ENCODE measurements at places on chromosomes 12 and 14.

DNA sequence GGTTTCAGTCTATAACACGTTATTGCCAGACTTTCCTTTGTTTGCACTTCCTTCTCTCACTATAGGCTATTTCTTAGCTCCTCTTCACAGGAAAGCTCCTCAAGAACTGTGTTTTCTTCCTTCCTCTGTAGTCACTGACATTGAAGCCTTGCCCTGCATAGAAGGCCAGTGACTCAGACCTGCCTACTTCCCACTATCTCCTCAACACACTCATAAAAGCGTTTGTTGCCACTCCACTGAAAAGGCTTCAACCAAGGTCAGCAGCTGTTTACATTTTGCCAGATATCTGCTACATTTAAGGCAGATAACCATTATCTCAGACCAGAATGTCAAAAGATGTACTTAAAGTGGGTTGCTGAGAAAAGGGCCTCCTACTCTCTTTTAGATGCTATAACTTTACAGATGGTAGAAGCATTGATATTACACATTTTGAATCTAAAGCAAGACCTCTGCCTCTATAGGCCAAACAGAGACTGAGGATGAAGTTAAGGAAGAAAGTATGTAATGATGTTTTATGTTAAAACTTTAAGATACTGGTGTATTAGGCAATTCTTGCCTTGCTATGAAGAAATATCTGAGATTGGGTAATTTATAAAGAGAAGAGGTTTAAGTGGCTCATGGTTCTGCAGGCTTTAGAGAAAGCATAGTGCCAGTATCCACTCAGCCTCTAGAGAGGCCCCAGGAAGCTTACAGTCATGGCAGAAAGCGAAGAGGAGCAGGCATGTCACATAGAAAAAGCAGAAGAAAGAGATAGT, 233.3 kb upstream of the FLRT2 start:
- DNase-seq, result no peak

- no peak for DNase-seq
Observed at GRCh38 chr12:10012630-10013330, 2.4 kb downstream of the CLEC12B start.

DNA sequence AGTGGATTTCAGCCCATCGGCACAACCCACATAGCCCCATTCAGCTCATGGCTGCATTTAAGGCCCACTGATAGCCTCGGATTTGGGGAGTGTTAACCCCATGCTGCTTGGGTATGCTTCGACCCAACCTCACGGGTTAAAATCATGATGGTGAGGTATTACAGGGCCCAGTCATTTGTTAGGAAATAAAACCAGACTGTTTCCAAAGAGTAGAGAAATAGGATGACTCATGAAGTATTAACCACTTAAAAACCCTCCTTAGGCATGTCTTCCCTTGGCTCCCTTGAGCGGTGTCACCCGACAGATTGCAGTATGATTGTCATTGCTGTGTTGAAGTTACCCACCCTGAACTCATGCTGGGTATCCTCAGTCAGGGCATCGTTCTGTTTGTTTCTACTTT, 289.1 kb downstream of the CACNA1C start:
- no peak for DNase-seq

GRCh38 chr12:49345825-49346658, 646 bp upstream of the DNAJC22 start:
- no peak for DNase-seq

DNA sequence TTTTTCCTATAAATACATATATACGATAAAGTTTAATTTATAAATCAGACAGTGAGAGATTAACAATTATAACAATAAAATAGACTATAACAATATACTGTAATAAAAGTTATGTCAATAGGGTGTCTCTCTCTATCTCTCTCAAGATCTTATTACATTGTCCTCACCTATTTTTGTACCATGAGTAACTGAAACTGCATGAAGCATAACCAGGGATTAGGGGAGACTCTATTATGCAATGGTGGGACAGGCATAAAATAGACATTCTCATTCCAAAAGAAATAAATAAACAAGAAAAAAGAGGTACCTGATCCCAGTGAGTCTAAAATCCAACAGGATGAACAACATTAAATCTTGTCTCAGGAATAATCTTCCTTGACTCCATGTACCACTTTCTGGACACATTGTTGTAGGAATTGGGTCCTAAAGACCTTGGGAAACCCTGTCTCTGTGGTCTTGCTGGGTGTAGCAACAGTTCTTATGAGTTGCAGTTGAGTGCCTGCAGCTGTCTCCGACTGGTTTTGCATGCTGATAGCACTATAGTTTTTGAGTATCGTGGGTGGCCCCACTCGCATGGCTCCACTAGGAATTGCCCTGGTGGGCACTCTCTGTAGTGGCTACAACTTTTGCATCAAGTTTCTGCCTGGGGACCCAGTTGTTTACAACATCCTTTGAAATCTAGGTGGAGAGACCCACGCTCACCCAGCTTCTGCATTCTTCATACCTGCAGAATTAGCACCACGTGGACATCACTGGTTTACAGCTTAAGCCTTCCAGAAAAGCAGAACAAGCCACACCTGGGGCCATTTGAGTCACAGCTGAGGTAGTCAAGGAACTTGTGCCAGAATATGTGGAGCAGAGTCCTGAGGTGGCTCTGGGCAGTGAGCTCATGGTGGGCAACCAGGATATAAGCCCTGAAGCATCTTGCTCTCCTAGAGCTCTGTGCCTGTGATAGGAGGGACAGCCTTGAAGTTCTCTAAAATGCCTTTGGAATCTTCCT, 204.7 kb downstream of the KITLG start:
- DNase-seq, result no peak

DNA sequence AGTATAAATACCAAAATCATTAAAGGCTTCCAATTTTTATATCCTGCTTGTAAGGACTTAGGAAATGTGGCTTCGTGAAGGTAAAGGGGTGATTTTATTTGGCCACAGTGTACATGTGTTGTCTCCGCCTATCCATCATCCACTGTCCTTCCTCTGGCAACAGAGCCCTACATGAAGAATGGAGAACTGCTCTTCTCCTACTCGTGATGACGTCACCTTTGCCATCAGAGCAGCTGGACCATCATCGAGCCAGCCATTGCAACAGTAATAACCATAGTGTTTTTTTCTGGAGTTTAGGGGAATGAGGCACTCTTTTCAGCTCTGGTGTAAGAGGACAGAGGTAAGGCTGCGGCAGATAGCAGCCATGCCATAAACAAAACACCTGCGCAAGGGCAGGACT, 19.2 kb downstream of the ITPR2 start:
- no peak for DNase-seq

DNA sequence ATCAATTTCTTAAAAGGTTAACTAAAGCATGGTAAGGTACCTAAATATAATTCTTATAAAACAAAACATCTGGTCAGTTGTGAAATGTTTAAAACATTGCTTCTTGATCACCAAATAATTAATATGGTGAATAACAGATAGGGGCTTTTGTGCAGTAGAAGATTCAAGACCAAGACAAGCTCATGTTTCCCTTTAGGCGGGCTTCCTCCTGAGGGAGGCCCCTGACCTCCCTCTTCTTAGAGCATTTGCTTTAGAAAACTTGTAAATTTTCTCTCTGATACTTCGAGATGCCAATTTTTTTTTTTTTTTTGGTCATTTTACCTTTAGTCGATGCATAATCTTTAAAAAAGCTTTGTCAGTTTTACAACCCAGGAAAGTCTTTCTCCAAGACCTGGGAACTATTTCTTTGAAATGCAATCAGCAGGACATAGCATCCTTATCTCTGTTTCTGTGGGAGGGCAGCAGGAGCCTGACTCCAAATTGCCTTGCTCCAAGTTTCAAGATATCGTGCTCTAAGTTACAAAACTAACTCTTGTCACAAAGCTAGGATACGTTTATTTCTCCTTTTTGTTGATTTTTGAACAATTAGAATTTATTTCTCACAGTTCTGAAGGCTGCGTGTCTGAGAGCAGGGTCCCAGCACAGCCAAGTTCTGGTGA, 66.6 kb upstream of the BICD1 start:
- DNase-seq, result no peak

DNA sequence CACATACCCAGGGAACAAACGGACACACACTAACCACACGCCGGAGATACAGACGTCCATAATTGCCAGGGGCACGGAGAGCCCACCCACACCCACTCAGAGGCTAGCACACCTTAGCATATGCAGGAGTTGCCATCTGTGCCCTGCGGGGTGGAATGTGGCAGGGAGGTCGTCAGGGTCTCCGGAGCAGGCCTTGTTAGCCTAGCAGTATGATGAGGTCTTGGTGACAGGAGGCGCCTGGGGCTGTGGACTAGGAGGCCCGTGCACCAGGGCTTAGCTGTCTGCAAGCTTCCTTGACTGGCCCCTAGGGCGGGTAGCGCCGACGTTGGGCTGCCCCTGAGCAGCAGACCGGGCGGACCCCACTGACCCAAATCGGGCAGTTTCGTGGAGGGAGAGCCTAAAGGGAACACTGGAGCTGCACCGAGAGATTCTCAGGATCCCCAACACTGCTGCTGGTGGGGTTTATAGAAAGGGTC, 10.0 kb downstream of the STAC3 start:
- DNase-seq, result no peak

- DNase-seq, result no peak
Observed at GRCh38 chr14:74541225-74541624, 47.7 kb downstream of the ISCA2 start.

DNA sequence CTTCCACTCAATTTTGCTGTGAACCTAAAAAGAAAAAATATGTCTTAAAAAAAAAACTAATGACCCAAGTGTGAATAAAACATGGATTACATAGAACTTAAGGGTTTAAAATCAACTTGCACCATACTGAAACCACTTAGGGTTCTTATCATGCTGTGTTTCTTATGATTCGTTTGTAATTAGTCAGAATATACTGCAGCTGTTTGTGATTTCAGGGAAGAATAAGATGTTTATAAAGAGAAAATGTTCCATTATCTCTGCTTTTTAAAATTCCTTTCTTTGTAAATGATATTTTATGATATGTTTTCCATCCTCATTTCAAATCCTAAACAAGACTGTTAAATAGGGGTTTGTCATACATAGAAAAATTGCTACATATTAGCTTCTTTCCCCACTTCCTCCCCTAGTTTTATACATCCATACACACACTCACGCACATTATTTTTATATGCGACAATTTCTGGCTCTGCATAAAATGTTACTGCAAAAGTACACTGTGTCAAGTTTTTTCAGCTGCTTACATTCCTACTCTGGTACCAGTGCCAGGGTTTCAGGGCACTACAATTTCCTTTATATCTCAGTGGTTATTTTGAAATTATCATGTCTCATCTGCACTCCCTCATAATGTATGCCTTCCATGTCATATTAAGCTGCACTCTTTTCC, 275.2 kb upstream of the GARIN6 start:
- no peak for DNase-seq

GRCh38 chr14:87863047-87863446, 129.9 kb downstream of the GALC start:
- DNase-seq, result no peak

DNA sequence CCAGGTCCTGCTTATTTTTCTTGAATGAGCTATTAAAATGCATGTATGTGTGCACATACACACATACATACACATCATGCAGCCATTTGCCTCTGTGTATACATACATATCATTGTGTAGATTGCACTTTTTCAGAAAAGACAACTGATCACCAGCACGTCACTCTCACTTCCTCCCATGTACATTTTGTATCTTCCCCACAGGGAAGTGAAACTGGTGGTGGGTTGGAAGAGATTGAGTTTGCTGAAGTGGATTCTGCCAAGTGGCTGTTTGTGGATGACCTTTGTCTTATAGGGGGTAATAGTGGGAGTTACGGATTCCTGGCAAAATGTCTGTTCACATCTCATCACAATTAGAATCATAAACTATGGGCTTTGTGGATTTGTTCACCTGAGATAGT, 448.6 kb downstream of the RAD51B start:
- DNase-seq, result no peak

GRCh38 chr14:88614218-88614907, 51.5 kb downstream of the ZC3H14 start:
- DNase-seq, result no peak

- no peak for DNase-seq
Observed at GRCh38 chr12:15530361-15530760, 208.1 kb downstream of the PTPRO start.

DNA sequence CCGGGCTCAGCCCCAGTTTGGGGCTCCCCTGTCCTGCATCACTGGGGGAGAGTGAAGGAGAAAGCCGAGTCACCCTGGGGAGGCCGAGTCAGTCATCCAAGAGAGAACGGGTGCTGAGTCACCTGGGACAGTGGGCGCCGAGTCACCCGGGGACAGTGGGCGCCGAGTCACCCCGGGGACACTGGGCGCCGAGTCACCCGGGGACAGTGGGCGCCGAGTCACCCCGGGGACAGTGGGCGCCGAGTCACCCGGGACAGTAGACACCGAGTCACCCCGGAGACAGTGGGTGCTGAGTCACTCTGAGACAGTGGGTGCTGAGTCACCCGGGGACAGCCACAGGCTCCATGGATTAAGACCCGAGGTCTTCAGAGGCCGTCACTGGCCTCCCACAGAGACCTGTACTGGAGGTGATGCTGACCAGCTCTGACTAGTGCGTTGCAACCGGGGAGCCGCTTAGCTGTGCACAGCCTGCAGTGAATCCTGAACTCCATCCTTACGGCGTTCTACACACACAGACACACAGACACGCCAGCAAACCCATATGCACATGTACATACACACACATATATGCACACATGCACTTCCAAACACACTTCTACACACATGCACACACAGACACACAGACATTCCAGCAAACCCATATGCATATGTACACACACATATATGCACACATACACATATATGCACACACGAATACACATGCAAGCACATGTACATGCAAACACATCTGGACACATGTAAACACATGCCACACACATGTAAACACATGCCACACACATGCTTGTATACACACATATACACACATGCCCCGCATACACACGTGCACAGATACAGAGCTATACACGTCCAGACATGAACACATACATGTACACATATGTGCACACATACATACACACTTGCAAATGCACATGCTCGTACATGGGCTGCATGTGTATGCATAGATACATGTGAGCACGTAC, 64.9 kb upstream of the GALNT9 start:
- DNase-seq, result no peak

DNA sequence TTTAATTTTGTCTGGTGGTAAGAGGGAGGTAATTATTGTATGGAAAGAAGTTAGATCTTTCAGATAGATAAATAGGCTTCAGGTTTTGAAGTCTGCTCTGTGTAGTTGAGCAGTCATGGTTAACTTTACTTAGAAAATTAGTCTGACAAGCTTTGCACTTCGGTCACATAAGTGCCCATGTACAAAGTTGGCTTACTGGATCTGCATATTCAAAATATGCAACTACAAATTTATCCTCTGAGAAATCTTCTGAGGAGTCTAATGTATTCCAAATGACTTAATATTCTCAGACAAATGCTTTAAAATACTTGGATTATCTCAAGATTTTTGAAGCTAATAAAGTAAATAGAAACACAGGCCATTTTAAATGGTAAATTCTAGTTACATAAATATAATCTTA, 61.2 kb downstream of the ETNK1 start:
- no peak for DNase-seq

- DNase-seq, result no peak
Observed at GRCh38 chr12:1357171-1357570, 237.2 kb downstream of the FBXL14 start.

Data from NCI-H2081 (cell line).